Renal cortex interstitium (tissue), 15 donors: ENCODE measurements at places on chromosomes 6 and 20.

DNA sequence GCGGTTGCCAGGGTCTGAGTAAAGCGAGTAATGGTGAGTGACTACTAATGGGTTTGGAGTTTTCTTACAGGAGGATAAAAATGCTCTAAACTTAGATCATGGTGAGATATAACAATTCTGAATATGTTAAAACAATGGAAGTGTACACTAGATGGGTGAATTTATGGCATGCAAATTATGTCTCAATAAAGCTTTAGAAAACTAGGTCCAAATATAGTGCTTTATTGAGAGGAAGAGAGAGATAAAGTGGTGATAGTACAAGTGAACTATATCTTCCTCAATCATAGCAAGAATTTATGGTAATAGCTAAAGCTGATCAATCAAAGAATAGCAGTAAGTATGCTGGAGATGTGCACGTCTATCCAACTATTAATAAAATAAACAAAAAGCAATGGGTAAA, 23.9 kb downstream of the SRPK1 start:
- no peak for DNase-seq

GRCh38 chr6:159390381-159390780, 221.2 kb downstream of the FNDC1 start:
- no peak for DNase-seq

DNA sequence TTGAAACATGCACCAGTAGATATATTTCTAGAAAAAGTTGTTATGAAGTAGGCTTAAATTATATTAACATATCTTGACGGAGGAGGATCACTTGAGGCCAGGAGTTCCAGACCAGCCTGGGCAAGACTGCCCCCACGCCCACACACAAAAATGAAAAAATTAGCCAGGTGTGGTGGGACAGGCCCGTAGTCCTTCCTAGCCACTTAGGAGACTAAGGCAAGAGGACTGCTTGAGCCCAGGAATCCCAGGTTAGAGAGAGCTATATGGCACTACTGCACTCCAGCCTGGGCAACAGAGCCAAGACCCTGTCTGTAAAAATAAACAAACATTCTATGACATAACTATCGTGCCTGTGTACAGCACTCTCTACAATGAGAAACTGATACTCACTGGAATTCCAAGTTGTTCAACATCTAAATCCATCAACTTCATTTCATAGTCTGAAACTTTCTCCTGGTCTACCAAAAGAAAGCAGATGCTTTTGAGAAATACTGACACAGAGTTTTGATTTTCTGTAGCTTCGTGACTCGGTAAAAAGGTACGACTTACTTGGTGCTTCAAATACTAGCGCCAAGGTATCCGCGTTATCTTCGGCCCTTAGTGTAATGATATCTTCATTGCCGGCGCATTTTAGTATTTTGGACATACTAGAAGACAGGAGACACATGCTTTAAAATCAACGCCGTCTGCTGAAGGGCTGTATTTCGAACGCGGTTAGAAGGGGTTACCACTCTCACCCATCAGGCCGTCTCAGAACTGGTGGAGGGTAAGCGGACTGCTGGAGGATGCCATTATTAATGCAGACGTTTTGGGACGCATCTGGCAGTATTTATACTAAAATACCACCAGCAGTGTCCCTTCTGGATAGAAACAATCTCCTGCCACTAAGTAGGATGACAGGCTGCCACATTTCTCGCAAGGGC, 1.3 kb downstream of the PCNA start:
- DNase-seq = no peak

DNA sequence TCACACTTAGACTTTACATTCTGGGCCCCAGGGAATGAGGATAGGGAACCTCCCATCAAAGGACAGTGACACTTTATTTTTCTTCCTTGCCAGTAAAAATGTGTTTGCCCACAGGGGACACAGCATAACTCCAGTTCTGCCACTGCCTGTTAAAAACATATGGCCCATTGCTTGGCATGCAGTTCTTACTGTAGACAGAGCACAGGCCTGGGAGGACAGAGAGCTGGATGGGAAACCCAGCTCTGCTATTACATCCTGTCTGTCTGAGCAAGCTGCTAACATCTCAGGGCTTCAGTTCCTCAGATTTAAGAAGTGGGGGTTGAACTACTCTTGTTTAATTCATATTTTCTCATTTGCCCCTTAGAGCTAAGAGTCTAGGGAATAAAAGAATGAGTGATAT, 120.2 kb downstream of the AKAP7 start:
- DNase-seq = no peak

DNA sequence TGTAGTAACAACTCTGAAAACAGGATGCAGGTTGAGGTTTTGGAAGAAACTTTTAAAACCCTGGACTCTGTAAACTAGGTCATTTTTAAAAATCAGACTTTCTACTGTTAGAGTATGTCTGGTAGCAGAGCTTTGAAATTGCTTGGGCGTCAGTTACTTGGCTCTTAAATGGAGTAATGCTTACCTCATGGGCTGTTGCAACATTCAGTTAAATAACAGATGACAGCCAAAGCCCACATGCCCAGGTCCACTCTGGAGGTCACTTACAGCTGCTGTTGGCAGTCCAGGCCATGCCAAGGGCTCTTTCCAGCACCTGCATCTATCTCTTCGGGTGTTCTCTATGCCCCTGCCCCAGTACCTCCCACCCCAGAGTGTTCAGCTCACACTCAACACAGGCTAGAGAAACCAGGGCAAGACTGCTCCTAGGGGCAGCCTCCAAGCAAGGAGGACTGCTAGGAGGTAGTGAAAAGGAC, 96.4 kb downstream of the BANF2 start:
- no peak for DNase-seq

DNA sequence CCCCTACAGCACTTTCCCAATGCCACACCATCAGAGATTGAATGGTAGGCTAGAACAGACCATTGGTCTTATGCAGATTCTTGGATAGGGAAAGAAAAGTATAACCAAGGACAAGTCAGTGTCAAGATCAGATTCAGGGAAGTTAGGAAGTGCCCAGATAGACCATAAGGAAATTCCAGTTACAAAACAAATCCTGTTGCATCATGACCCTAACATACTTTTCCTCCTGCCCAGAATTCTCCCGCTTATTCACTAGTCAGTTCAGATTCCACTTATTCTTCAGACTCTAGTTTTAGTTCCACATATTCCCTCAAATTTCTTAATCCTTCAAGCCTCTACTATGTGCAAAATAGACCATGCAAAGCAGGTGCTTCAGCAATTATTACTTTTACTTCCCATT, 20.7 kb downstream of the METTL24 start:
- no peak for DNase-seq
